ENCODE measurements at places on chromosomes 1 and 21.

DNA sequence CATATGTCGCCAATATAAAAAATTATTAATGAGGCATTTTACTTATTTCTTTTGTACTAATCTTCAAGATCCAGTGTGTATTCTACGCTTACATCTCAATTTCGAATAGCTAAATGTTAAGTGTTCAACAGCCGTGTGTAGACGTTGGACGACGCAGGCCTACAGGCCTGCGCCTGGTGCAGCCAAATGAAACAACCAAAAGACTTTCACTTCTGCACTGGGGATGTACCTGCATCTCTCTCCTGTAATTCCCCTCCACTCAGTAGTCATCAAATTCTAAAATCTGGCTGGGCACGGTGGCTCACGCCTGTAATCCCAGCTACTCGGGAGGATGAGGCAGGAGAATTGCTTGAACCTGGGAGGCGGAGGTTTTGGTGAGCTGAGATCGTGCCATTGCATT lies 76.8 kb upstream of the HNRNPU start:
- DNase-seq, result no peak

DNA sequence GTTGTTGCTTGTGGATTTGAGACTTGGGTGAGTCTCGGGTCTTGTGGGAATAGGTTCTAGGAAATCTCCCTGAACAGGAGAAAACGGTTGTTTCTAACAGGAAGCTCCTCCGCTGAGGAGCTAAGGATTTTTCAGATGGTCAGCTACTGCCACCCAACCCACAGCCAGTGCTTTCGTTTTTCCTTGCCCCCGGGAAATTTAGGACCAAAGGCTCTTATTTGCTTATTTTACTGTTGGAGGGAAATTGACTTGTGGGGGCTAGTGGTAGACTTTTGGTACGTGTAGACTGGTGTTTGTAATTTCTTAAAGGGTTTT lies 792 bp downstream of the SNX7 start:
- no peak for DNase-seq

GRCh38 chr1:206812471-206812870 lies 40.2 kb upstream of the IL10 start:
- no peak for DNase-seq

- no peak for DNase-seq
Measured at GRCh38 chr1:180849031-180849775, 63.5 kb upstream of the KIAA1614 start.

DNA sequence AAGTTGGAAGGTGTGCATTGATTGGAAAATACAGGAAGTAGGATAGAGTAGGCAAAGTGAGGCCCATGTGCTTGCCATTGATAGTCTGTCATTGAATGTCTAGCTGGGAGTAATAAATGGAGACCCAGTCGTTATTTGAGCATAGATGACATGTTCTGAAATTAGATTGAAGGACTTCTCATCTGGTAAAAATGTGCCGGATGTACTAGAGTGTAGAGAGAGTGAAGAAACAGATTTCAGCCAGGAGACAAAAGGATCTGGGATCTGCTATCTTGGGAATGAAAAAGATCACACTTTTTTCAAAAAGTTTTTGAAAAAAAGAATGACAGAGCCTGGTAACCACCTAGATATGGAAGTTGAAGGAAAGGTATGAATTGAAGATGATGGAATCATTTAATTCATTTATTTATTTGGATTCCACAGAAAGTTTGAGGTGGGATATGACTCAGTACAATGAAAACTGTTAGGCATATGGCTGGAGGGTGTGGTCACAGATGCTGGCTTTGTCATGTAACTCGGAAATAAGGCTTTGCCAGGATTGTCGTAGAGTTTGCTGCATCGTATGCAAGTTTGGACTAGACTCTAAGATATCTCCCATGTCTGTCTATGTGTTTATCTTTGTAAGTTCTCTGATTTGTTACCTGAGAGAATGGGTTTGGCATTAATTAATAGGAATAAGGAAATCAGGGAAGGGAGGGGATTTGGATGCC lies 137.1 kb downstream of the PBX1 start:
- no peak for DNase-seq

- DNase-seq, result no peak
Measured at GRCh38 chr1:5999711-6000443, 7.7 kb upstream of the NPHP4 start.

DNA sequence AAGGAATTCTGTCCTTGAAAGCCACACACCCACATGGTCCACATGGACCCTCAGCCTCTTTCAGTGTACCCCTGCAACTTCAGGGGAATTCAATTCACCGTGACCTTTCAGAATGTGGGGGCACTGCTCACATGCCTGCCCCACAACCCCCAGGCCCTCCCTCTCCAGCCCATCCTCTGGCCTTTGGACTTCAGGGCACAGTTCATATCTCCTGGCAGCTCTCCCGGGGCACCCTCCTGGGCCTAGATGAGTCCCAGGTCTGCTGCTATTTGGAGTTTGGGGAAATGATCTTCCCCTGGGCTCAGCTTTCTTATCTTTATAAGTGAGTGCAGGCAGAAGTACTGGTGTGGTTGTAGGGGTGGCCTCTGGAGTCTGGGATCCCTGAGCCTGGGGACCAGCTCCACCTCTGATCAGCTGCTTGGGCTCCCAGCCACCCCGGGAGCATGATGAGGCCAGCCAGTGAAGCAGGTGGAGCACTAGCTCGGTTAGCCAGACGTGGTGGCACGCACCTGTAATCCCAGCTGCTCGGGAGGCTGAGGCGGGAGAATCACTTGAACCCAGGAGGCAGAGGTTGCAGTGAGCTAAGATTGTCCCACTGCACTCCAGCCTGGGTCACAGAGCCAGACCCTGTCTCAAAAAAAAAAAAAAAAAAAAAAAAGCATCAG lies 15.8 kb downstream of the C1orf167 start:
- DNase-seq, result no peak
